Calu3 (cell line): ENCODE measurements at places on chromosomes 2 and 18. TPM values are rescaled to one million over a fixed set of nuclear protein-coding genes. Genes with fewer than 3 reads are reported as not detected.

DNA sequence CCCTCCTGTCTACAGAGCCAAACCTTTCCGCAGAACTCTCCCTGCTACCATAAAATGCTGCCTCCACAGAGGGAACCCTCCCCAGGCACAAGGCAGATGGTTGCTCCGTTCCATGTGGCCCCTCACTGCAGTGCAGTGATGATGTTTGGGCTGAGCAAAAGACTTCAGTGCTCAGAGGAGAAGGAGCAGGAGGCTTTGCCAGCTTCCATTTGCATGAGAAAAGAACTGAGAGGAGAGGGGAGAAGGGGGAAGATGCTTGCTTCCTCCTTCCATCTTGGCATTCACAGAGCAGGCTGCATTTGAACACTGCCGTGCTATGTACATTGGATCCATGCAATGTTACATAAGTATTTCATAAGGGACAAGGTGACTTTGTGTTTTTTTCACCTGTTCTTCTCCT is 46.6 kb upstream of the TMEM200C start:
- no peak overlapping the region for H3K27ac ChIP-seq
- no peaks in the 10 kb centered on the region for H3K36me3 ChIP-seq
- H3K4me1 ChIP-seq: no peaks in the 10 kb centered on the region
- no peak overlapping the region for H3K4me3 ChIP-seq

DNA sequence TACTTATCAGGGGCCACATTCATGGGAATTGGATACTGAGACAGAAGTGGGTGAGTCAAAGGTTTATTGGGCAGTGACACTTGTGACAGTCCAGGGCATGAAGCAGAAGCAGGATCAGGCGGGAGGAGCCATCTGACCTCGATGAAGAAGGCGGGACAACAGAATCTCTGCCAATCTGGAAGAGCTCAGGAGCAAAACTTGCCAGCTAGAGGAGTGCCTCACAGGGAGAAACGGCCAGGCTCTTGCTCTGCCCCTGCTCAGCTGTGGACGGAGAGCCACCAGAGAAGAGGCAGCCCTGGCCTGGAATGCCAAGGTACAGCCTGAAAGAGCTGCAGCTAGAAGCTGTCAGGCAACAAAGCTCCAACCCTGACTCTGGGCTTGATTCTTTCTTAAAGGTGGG is 16.9 kb downstream of the DAW1 start:
- no peak for DNase-seq
- no peaks in the 10 kb centered on the region for H3K36me3 ChIP-seq
- no peaks in the 10 kb centered on the region for H3K27me3 ChIP-seq
- H3K4me3 ChIP-seq: no peak overlapping the region
- peaks cover 16% of the 10 kb centered on the region for H3K4me1 ChIP-seq

The RESP18 gene
- not detected in 2 replicates for total RNA-seq

- no peaks in the 10 kb centered on the region for H3K27me3 ChIP-seq
- peaks cover 7% of the 10 kb centered on the region for H3K36me3 ChIP-seq
- no peak overlapping the region for H3K4me3 ChIP-seq
- peak; percentile 63 for DNase-seq
- H3K27ac ChIP-seq: peak overlapping the region; percentile 88
Observed at GRCh38 chr2:45681675-45682074, 30.2 kb downstream of the PRKCE start.

GRCh38 chr2:50490991-50491390 is 540.9 kb downstream of the NRXN1 start:
- peaks cover 40% of the 10 kb centered on the region for H3K27me3 ChIP-seq
- no peak overlapping the region for H3K4me3 ChIP-seq
- H3K36me3 ChIP-seq: no peaks in the 10 kb centered on the region

GRCh38 chr2:184765112-184765895 is 167.0 kb downstream of the ZNF804A start:
- peak overlapping the region; percentile 71 for H3K4me3 ChIP-seq
- no peaks in the 10 kb centered on the region for H3K27me3 ChIP-seq
- peak; percentile 4 for DNase-seq
- no peaks in the 10 kb centered on the region for H3K4me1 ChIP-seq

GRCh38 chr2:12502759-12503158 is 214.0 kb upstream of the TRIB2 start:
- H3K4me3 ChIP-seq: no peak overlapping the region
- no peaks in the 10 kb centered on the region for H3K36me3 ChIP-seq
- no peaks in the 10 kb centered on the region for H3K27me3 ChIP-seq
- no peaks in the 10 kb centered on the region for H3K4me1 ChIP-seq
- no peak for DNase-seq

DNA sequence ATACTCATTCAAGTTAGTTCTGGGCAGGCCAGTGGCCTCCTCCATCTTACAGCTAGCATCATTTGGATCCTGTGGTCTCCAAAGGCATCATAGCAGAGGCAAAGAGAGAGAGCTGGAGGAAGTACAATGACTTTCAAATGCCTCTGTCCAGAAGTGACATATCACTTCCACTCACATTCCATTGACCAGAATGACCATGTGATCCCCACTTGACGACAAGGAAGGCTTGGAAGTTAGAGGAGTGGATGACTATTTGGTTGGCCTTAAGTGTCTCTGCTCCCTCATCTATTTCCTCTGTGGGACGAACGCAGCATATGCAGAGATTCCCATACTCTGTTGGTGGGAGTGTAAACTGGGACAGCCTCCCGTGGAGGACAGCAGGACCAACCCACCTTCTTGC is 27.8 kb upstream of the MLPH start:
- H3K27me3 ChIP-seq: peaks cover 48% of the 10 kb centered on the region
- DNase-seq: no peak
- no peak overlapping the region for H3K4me3 ChIP-seq
- no peak overlapping the region for H3K27ac ChIP-seq

DNA sequence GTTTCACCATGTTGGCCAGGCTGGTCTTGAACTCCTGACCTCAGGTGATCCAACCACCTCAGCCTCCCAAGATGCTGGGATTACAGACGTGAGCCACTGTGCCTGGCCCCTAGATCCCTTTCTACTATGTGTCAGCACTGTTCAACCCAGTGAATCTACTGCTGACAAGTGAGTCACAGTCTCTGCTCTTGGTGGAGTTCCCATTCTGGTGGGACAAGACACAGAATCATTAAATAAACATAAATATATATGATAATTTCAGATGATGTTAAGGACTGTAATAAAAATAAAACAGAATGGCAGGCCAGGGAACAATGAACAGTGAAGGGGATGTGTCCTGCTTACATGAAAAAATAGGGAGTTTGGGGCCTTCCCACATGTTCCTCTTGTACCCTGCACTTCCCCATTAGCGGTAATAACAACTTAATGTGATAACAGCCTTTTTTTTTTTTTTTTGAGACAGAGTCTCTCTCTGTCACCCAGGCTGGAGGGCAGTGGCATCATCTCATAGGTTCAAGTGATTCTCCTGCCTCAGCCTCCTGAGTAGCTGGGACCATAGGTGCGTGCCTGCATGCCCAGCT is 112.2 kb downstream of the CPO start:
- no peaks in the 10 kb centered on the region for H3K27me3 ChIP-seq
- DNase-seq: no peak
- H3K4me3 ChIP-seq: no peak overlapping the region
- no peak overlapping the region for H3K27ac ChIP-seq
- H3K36me3 ChIP-seq: no peaks in the 10 kb centered on the region
- H3K4me1 ChIP-seq: no peaks in the 10 kb centered on the region

GRCh38 chr2:170829036-170829435 is 12.3 kb downstream of the GAD1 start:
- H3K4me1 ChIP-seq: no peaks in the 10 kb centered on the region
- no peak overlapping the region for H3K4me3 ChIP-seq
- DNase-seq: no peak
- H3K27me3 ChIP-seq: no peaks in the 10 kb centered on the region
- H3K27ac ChIP-seq: no peak overlapping the region

GRCh38 chr2:28620801-28621171 is 124.9 kb downstream of the PLB1 start:
- H3K4me3 ChIP-seq: peak overlapping the region; percentile 61
- no peaks in the 10 kb centered on the region for H3K27me3 ChIP-seq
- H3K4me1 ChIP-seq: peaks cover 69% of the 10 kb centered on the region
- H3K36me3 ChIP-seq: peaks cover 30% of the 10 kb centered on the region
- DNase-seq: no peak
- H3K27ac ChIP-seq: peak overlapping the region; percentile 99

DNA sequence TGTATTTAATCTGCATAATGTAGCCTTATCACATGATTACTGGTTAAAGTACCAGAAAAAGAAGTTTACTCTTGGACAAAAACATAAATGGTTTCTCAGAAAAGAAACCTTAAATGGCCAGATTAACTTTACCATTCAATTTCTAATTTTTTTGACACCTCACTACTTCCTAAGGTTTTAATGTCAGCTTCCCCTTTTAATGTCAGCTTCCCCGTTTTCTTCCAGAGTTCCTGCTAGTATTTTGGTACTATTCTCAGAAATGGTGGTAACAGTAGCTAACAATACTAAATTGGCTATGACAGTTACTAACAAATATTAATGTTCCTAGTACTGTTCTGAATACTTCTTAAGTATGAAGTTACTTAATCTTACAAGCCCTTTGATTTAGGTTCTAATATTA is 22.4 kb upstream of the SLC8A1 start:
- H3K4me1 ChIP-seq: no peaks in the 10 kb centered on the region
- no peaks in the 10 kb centered on the region for H3K27me3 ChIP-seq
- H3K36me3 ChIP-seq: no peaks in the 10 kb centered on the region

The CGREF1 gene
- 3.7 and 9.3 TPM in 2 replicates for total RNA-seq

- H3K27ac ChIP-seq: no peak overlapping the region
- no peaks in the 10 kb centered on the region for H3K27me3 ChIP-seq
- H3K4me3 ChIP-seq: no peak overlapping the region
- DNase-seq: peak; percentile 18
- no peaks in the 10 kb centered on the region for H3K4me1 ChIP-seq
Observed at GRCh38 chr2:79982445-79982844, 322.1 kb downstream of the LRRTM1 start.

The XDH gene
- total RNA-seq: 4.2 and 5.6 TPM in 2 replicates

The DSC1 gene
- total RNA-seq: not detected in 2 replicates

GRCh38 chr2:36356990-36357846 is 1.6 kb downstream of the CRIM1 start:
- peaks cover 61% of the 10 kb centered on the region for H3K36me3 ChIP-seq
- peak overlapping the region; percentile 99 for H3K4me3 ChIP-seq
- H3K27me3 ChIP-seq: no peaks in the 10 kb centered on the region
- DNase-seq: peak; percentile 54

DNA sequence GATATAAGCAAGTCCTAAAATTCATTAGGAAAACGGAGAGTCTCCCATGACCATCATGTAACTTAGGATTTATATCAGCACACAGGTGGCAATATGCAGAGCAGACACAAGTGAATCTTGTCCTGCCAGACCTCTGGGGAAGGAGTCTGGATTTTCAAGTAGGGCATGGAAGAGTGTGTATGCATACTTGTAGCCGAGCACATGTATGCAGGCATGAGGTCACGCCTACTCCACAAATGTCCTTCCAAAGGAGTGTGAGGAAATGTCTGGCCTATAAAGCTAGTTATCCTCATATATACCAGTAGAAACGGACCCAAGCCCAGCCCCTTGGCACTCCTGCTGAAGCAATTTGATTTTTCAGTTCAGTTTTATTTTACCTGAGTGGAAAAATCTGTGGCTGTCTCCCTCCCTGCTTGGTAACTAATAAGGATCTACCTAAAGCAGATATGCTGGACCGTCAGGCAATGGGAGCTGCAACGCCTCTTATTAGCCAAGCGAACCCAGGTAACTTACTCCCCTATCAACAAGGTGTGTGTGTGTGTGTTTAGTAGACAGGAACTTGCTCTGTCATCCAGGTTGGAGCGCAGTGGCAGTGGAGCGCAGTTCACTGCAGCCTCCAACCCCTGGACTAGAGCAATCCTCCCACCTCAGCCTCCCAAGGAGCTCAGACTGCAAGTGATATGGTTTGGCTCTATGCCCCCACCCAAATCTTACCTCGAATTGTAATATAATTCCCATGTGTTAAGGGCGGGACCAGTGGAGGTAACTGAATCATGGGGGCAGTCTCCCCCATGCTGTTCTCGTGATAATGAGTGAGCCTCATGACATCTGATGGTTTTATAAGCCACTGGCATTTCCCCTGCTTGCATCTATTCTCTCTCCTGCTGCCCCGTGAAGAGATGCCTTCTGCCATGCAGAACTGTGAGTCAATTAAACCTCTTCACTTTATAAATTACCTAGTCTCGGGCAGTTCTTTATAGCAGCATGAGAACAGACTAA is 2.8 kb downstream of the STAT1 start:
- peaks cover 30% of the 10 kb centered on the region for H3K36me3 ChIP-seq
- DNase-seq: no peak
- peaks cover 8% of the 10 kb centered on the region for H3K4me1 ChIP-seq
- no peak overlapping the region for H3K4me3 ChIP-seq
